ENCODE measurements at places on chromosomes 13 and 19.

- DNase-seq: peak; percentile 88
These were observed 4.9 kb upstream of the ZFP36 start for GRCh38 chr19:39401549-39402345.

- DNase-seq: no peak
These were observed 874 bp upstream of the DNM2 start for GRCh38 chr19:10717054-10717355.

GRCh38 chr13:81929988-81930387 is 1589.1 kb upstream of the SPRY2 start:
- DNase-seq: no peak

DNA sequence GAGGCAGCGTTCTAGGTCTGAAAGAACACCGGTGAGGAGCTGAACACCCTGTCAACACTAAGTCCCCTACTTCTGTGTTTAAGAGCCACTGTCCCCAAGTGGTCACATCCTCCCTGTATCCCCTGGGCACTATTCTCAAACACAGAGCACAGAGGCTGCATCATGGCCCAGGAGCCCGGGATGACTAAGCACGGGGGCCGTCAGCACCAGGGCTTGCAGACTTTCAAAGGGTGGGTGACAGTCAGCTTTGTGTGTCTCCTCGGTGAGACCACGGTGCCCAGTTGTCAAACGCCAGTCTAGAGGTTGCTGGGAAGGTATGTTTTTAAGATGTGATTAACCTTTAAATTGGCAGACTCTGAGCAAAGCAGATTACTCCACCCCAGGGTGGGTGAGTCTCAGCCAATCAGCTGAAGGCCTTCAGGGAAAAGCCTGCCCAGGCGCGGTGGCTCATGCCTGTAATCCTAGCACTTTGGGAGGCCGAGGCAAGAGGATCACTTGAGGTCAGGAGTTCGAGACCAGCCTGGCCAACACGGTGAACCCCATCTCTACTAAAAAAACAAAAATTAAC is 8.0 kb downstream of the MAP2K2 start:
- no peak for DNase-seq

- peak; percentile 82 for DNase-seq
These were observed 709 bp downstream of the DPP9 start for GRCh38 chr19:4722671-4723594.

Data from coronary artery (tissue), 2 donors.